ENCODE measurements at places on chromosomes 7 and 10.
A peak's percentile ranks its signal among the peaks of the same experiment; 100 is the strongest.

GRCh38 chr7:151735851-151736402 is 141.0 kb downstream of the PRKAG2 start:
- no peak for DNase-seq

- DNase-seq, result no peak
Observed at GRCh38 chr10:10392511-10392910, 625.2 kb upstream of the CELF2 start.

- DNase-seq, result no peak
Observed at GRCh38 chr10:114046087-114046458, 2.4 kb downstream of the ADRB1 start.

DNA sequence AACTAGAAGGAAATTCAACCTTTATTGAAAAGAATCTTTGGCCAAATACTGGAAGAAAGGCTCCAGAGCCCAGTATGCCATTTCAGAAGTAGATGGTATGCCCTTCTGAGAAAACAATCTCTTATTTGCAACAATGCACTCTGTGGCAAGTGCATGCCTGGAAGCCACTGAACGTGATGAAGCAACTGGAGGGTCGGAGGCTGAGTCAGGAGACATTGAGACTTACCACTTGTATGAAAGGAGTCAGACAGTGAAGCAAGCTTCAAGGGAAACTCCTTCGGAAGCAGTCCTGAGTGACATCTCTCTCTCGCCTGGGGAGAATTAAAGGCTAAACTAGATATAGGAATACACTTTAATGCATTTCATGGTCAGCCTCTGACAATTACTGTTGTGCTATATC is 353.7 kb downstream of the NRG3 start:
- no peak for DNase-seq

DNA sequence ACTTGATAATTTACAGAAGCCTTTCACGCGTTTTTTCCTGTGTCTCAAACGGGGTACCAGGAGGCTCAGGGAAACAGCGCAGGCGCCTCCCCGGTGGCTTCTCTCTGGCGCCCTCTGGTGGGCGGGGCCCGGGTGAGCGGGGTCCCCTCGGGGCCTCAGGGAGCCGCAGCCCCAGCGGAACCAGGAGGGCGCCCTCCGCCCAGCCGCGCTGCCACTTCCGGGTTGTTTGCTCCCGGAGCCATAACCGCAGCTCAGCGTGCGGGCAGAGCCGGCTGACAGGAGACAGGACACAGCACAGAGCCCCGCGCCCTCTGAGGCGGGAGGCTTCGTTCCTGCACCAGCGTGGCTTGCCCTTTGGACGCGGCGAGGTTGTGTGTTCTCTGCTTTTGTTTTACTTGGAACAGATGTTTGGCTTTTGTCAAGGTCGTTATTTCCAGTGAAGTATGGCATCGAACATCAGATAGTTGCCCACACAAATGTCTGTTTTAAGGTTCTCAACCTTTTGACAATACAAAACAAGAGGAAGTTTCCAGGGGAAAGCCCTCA is 6.9 kb upstream of the CYP2E1 start:
- peak; percentile 81 for DNase-seq

- no peak for DNase-seq
Observed at GRCh38 chr7:130371046-130371445, 9.2 kb upstream of the CPA1 start.

- DNase-seq, result no peak
Observed at GRCh38 chr10:3472287-3473051, 299.9 kb upstream of the PITRM1 start.

DNA sequence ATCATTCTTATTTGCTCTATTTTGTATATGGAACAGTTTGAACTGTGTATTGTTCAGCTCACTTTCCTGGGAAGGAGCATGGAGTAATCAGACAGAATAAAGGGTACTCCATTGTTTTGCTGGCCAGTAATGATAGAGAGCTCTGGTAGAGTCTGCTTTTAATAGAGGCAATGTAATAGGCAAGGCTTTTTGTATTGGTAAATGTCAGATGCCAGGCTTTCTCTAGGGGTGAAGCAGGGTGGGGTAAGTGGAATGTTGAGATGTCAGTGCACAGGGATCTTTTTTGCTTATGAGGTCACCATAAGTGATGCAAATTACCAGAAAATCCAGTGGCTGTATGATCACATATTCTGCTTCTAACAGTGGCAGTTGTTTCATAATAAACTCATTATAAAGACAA is 1088.3 kb upstream of the SORCS1 start:
- no peak for DNase-seq

- no peak for DNase-seq
Observed at GRCh38 chr7:47649919-47650318, 68.0 kb upstream of the TNS3 start.

DNA sequence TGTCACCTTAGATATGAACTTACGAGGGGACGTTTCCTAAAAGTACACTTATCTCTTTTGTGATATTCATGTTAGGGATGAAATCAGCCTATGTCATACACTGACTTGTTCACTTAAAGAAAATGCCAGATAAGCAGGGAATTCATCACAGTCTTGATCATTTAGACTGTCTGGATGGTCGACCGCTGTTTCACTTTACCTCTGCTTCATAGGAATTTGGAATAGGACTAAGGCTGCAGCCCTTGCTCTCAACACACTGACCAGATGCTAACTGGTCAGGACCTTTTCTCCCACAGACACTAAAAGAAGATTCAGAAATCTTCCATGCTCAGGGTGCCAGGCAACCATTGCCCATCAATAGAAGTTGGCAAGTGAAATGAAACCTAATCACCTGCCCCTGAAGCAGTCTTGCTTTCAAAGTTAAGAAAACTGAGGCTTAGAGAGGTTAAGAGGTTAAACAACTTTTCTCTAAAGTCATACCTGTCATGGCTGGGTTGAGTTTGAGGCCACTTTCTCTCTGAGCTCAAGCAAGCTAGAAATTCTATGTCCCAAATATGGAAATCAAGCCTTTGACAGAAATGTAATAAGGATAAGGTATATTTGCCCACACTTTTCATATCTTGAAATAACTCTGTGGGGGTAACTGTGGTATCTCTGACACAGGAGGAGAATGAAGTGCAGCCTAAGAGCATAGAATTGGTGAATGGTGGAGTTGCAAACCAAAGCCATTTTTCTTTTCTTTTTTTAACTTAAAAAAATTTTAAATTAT is 77.1 kb downstream of the MAP3K8 start:
- DNase-seq, result no peak

DNA sequence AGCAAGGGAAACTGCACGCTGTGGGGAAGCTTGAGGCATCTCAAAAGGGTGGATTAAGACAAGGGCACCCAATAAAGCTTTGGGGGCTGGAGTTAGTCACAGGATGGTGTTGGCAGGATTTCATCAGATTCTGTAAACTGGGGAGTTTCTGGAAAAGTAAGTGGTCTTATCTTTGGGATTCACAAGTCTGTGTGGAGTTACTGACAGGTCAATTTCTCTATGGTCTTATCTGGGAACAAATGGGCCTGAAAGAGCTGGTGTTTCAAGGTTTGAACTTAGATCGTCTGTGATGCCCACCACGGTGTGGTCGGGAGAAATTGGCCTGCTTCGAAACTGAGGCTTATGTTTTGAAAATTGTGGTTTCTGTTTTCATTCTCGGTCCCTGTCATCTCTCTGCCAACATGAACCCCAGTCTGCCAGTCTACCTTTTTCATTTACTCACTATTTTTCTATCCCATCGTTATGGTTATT is 23.8 kb upstream of the AOAH start:
- no peak for DNase-seq

DNA sequence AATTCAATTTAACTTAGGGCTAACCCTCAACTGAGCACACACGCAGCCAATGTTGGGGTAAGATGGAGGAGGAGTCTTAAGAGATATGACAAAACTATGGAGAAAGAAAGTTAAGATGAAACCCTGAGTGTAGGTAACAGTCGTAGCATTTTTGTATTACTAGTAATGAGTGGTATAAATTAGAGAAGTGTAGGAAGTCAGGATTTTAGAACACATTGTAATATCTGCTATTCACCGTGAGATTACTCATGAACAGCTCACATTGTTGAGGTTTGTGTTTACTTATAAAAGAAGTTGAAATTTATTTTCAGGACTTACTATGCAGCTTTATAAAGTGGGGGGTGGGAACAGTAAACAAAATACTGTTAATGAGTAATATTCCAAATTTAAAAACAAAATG is 107.2 kb downstream of the ARHGAP21 start:
- no peak for DNase-seq

DNA sequence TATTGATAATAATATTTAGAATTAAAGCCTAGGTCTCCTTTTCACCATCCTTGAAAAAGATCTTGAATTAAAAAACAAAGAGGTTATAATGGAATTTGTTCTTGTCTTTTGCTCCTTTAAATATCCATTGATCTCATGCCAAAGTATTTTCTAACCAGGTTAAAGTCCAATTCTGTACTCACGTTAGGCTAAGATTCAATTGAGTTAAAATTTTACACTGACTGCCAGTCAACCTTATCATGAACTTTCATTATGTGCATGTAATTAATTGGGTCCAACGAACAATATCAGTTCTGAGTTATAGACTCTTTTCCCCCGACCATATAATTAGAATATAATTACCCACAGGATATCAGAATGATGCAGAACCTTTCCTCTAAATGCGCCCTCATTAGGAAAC is 266.6 kb downstream of the DGKB start:
- no peak for DNase-seq

- no peak for DNase-seq
Observed at GRCh38 chr7:56686276-56686859, 445.9 kb downstream of the ZNF479 start.

GRCh38 chr10:69366738-69367137 is 50.0 kb downstream of the TACR2 start:
- no peak for DNase-seq

DNA sequence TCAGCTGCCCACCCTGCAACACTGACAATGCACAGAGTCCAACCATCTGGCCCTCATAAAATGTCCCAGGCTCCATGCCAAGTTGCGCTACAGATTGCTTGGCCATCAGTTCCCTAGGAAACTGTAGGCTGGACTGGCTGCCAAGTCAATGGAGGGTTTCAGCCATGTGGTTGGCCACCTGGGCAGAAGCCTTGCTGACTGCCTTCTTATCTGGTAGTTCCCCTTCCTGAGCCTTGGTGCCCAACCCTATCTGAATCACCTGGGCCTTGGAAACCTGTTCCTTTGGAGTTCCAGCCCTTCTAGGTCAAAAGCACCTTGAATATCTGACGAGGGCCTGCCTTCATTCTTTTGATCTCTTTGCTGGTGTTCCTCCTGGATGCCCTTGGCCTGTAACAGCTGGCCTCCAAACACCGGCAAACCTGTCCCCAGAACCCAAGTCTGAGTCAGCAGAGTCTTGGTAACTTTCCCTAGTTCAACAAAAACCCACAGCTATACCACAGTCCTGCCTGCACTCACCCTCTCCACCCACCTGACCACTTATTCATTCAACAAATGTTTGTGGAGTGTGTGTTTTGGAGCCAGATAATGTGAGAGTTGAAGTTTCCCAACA is 37.4 kb upstream of the KDM7A start:
- no peak for DNase-seq

- DNase-seq, result no peak
Observed at GRCh38 chr7:108484137-108484536, 27.9 kb upstream of the NRCAM start.

DNA sequence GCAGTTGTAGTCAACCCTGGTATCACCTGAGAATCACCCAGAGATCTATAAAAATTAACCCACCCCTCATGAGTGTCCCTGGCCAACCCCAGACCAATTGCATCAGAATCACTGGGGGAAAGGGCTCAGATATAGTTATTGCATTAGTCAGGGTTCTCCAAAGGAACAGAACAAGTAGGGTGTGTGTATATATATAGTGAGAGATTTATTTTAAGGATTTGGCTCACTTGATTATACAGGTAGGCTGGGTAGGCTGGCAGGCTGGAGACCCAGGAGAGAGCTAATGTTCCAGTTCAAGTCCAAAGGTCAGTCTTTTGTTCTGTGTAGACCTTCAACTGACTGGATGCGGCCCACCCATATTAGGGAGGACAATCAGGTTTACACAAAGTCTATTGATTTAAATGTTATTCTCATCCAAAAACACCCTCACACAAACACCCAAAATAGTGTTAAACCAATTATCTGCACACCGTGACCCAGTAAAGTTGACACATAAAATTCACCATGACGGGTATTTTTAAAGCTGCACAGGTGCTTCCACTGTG is 372.9 kb upstream of the NFE2L3 start:
- DNase-seq, result no peak

DNA sequence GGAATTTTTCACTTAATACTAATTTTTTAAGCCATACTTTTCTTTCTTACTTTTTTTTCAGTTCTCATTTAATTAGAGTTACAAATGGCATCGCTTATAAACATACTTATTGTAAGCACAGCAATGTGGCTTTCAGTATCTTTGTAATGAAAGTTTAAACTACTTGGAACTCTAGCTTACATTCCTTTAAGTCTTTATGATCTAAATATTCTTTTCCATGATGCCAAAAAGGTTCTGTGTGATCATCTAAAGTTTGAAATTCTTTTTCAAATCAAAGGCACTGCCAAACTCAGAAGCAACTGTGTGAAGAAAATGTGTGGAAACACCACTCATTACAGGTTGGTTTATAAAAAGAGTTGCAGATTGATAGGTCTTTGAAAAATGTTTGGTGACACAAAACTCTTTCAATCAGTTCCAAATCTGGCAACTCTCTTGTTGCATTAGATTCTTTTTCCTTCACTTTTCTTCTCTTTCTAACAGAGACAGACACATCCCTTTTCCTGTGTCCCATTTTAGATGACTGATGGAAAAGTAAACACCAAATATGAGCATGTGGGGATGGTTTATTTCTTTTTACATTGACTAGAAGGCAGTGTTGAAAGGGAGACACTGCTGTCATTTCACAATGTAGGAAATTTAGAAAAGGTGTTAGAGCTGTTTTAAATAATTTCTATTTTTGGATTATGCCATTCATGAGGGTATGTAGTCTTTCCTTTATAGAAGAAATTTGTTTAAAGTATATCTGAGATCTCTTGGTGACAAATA is 392.3 kb downstream of the SUGCT start:
- DNase-seq, result no peak

GRCh38 chr7:121390617-121391016 is 5.5 kb downstream of the FAM3C start:
- no peak for DNase-seq

GRCh38 chr7:149457766-149458165 is 3.1 kb downstream of the ZNF777 start:
- no peak for DNase-seq

GRCh38 chr7:517774-518629 is 1.6 kb downstream of the PDGFA start:
- no peak for DNase-seq

DNA sequence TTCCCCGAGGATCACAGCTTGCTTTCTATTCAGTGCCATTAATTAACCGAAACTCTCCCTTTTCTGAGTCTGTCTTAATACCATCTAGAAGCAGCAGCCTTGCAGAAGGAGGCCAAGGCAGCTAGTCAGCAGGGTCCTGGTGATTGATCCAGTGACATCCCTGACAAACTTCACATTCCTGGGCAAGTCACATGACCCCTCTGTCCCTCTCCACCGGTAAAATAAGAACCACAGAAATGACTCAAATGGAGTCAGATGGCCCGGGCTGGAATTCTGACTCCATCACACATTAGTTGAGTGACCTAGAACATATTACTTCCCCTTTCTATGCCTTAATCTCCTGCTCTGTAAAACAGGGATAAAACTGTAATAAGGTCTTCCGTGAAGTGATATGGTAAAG is 17.2 kb upstream of the ACSL5 start:
- DNase-seq, result no peak

GRCh38 chr7:41431671-41432070 is 271.2 kb downstream of the INHBA start:
- DNase-seq, result no peak

All from activated CD4-positive, CD25-positive, alpha-beta regulatory T cell treated with anti-CD3 and anti-CD28 coated beads, Interleukin-2, amount 50 U/mL, for 16 hours (primary cell).